Stimulated activated CD4-positive, alpha-beta T cell treated with anti-CD3 and anti-CD28 coated beads, Interleukin-2, amount 100 ng/mL, for 4 hours (primary cell): ENCODE measurements at places on chromosomes 1 and 21.

GRCh38 chr1:14135070-14135469 is 435.1 kb downstream of the PRDM2 start:
- no peak for DNase-seq

DNA sequence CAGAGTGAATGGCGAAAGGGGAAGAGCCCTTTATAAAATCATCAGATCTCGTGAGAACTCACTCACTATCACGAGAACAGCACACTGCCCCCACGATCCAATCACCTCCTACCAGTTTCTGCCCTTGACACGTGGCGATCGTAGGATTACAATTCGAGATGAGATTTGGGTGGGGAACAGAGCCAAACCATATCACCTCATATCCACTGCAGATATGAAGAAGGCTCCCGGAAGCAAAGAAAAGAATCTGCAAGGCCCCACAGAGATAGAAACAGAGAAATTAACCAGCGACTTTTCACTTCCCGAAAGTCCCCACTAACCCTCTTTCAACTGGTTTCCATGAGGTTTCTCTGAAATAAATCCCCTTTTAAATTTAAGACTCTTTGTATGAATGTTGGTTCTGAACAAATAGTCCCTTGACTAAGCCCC is 86.2 kb upstream of the IRF2BP2 start:
- DNase-seq, result no peak

DNA sequence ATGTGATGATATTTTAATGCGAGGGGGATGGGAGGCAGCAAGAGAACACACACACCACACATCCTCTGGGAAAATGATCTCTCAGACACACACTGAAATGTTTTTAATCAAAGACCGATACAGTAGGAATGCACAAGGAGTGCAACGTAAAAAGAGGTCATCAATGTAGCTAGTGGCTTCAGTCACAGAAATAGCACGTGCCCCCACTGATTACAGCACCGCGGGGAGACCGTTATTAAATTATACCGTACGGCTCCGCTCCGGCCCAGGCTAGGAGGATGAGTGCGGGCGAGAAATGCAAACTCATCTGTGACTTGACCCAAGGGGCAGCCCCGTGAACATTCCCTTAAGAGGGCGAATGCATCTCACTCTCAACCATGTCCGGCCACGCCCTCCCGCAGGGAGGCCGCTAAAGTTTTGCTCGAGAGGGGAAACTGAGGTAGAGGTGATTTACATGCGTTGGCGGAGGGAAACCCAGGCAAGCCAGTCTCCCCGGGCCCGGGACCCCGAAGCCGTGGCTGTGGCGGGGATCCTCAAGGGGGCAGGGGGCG is 552 bp downstream of the UBR4 start:
- DNase-seq, result peak; percentile 18

DNA sequence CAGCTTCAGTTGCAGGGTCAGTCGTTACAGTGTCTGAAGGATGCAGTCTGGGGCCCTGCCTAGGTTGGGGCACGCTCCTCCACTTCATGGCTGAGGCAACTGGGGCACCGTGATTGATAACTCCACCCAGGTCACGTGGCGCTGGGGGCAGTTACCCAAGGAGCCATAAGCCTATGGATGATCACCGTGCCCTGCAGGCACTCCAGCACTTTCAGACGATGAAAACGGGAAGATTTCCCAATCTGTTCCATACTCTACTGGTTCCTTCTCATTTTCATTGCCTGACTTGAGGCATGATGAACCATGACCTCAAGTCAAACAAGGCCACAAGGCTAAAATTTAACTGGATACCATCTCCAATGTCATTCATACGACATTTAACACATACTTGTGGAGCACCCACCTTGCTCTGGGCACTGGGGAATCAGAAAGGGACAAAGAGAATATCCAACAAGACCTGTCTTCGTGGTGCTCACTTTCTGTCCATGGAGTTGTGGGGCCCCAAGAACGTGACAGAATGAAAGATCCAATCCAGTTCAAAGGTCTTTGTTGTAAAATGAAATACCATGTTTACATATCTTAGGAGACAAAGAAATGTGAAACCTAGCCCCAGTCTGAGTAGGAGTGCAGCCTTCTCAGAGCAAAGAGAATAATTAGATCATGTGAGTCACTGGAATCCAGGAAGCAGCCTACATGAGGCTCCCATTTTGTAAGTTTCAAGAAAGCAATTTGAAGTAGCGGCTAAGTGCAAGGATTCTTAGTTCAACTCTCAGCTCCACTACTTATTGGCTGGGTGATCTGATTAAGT is 39.4 kb upstream of the SPOCD1 start:
- no peak for DNase-seq

- no peak for DNase-seq
These were observed 60.3 kb downstream of the UBE2T start for GRCh38 chr1:202281316-202282024.

GRCh38 chr1:113021430-113022085 is 51.4 kb upstream of the LRIG2 start:
- DNase-seq, result no peak

GRCh38 chr1:181989261-181989920 is 72.1 kb downstream of the ZNF648 start:
- no peak for DNase-seq

DNA sequence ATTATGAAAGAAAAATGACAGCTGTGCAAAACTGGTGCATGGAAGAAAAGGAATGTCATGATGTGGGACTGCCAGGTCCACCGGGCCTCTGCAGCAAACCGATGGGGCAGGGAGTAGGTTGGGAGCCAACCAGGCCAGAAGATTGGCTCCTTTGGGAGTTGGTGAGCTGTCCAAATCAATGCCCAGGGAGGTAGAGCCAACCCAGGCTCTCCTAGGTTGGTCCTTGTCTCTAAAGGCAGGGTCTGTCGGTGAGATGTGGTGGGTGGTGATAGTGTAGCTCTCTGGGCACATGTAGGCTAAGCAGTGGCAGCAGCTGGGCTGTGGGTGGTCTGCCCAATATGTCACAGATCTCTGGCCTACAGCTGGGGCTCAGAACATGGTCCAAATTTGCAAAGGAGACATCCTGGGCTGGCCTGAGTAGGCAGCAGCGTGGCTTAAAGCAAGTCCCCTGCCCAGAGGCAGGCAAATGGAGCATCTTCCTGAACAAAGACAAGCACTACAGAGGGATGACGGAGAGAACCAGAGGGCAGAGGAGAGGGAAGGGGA is 61.2 kb upstream of the PRDX6 start:
- no peak for DNase-seq

- no peak for DNase-seq
These were observed 8.0 kb downstream of the SYT6 start for GRCh38 chr1:114145504-114146151.

DNA sequence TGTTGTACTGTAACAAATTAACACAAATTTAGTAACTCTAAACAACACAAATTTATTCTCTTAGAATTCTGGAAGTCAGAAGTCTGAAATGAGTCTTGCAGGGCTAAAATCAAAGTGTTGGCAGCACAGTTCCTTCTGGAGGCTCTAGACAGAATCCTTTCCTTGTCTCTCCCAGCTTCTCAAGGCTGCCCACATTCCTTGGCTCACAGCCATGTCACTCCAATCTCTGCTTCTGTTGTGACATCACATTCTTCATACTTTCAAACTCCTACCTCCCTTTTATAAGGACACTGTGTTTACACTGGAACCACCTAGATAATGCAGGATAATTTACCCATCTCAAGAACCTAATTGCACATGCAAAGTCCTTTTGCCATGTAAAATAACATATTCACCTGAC is 225.0 kb upstream of the PRMT6 start:
- no peak for DNase-seq

DNA sequence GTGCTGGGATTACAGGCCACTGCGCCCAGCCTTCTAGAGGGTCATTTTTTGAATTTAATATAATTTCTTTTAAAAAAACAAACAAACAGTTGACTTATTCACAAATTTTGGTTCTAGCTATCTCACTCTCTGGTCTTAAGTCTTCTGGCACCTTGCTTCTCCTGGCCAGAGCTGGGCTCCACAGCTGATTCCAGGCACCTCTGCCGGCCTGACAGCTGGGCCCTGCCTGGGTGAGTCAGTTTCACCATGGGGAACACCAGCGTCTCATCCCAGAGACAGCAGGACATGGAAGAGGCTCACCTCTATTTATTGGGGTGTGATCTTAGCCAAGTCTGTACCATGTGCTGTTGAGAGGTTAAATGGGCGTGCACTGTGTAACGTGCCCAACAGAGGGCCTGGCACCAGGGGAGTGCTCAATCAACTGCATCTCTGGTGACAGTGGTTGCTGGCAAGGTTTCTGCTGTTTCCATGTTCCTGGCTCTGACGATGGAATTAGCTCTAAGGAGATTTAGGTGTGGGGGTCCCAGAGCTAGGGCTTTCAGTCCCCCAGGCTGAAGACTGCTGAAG is 956 bp downstream of the CPLANE2 start:
- peak; percentile 42 for DNase-seq

- DNase-seq, result no peak
These were observed 58.4 kb upstream of the DYNLT5 start for GRCh38 chr1:66693856-66694255.

GRCh38 chr1:214438530-214438929 is 112.9 kb downstream of the PTPN14 start:
- no peak for DNase-seq

DNA sequence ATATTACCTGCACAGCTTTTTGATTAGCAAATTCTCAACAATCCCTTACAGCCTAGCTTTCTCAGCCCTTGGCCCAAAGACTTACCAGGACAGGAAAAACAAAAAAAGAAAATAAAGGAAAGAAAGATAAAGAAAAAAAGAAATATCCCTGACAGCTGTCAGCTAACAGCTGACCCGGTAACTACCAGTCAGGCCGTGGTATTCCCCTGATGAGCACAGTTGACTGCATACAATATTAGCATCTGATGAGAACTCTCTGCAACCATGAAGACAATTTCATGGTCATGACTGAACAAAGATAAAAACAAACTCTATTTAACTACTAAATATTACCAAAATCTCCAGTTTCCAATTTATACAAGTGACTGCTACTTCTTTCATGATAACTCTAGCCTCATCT is 798.8 kb downstream of the PLA2G4A start:
- DNase-seq, result no peak

DNA sequence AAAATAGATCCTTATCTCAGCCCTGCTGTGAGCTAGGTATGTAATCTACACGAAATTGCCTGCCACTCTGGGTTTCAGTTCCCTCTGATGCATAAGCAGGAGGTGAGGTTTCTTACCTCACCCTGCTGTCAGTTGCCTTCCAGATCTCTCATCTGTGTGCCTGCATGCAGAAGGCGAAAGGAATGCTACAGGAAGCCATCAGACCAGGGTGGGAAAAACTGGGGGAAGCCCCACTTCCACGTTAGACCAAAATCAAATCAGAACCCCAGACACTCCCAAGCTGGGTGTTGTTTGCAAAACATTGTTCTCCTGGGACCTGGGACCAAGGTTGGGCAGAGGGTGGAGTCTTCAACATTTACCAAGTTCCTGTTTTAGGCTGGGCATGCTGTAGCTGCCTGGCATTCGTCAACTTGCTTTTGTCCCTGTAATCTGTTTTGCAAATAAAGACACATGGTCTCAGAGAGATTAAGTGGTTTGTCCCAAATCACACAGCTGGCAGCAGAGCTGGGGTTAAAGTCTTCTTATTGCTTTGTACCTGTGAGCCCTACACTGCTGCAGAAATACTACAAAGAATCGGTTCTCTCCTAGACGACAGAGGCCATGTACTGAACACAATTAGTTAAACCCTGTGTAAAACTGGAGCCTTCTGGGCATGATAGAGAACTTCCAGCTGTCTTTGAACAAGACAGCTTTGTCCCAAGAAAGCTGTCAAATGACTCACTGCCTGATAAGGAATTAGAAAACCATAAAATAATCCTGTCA is 389.7 kb upstream of the RUNX1 start:
- no peak for DNase-seq

- DNase-seq, result no peak
These were observed 558 bp downstream of the PAXBP1 start for GRCh38 chr21:32770871-32771523.

DNA sequence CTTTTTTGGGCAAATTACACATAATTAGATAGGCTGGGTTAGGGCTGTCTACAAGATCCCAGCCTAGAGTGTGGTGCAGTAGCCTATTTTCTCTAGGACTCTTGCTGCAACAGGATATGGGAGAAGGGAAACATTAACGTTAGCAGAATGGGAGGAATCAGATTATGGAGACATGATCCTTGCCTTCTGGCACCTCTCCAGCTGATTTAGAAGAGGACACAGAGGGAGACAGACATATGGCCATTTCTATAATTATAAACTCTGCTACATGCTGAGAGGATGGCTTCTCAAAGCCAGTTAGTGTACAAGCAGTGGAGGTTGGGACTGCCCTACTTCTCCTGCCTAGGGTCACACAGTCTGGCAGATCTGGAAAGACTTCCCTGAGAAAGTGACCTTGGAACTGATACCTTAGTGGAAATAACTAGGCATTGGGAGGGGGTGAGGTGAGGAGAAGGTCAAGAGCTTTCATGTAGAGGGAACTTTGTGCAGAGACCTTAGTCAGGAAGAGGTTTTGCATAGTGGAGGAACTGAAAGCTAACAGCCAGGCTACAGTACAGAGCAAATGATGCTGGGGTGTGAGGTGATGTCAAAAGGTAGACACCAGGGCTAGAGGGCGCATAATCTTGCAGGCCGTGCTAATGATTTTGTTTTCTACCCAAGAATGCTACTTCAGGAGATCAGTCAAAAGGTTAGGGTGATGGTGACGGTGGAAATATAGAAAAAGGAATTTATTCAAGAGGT is 1.2 kb upstream of the CD1D start:
- no peak for DNase-seq

- no peak for DNase-seq
These were observed 339.8 kb downstream of the OMA1 start for GRCh38 chr1:58206749-58207148.

GRCh38 chr1:66302815-66303214 is 231.1 kb upstream of the SGIP1 start:
- DNase-seq, result no peak

- DNase-seq, result no peak
These were observed 28.5 kb downstream of the CR1L start for GRCh38 chr1:207673399-207673798.

DNA sequence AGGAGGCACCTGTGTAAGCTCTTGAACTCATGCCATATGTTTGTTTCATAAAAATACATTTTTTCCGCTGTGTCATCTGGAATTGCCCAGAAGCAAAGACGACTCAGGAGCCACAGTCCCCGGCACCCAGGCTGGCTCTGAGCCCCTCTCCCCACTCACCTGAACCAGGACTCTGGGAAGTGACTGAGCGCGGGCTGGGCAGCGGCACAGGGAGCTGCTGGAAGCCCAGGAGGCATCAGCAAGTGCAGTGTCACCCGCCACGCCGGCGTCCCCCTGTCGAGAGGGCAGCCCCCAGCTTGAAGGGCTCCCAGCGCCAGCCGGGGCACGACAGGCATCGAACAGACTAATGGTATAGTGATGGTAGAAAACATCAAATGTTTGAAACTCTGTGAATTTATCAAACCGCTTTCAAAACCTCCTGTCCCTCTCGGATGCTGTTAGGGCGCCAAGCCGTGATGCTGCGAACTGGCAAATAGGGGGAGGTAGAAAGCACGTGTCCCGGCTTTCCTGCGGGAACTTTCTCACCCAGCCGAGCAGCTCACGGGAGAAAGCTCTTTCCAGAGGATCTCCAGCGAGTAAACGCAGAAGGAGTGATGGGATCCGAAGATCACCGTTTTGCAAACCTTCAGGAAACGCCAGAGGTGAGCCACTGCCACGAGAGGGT is 57.8 kb upstream of the COL18A1 start:
- DNase-seq, result no peak

GRCh38 chr1:84968101-84968500 is 28.8 kb downstream of the MCOLN2 start:
- no peak for DNase-seq

GRCh38 chr1:230515451-230516145 is 89.5 kb upstream of the PGBD5 start:
- DNase-seq, result no peak

- no peak for DNase-seq
These were observed 111.3 kb downstream of the C1orf21 start for GRCh38 chr1:184497959-184498723.
